ENCODE measurements at places on chromosomes 12 and 14. TPM values are rescaled to one million over a fixed set of nuclear protein-coding genes. Genes with fewer than 3 reads are reported as not detected.

DNA sequence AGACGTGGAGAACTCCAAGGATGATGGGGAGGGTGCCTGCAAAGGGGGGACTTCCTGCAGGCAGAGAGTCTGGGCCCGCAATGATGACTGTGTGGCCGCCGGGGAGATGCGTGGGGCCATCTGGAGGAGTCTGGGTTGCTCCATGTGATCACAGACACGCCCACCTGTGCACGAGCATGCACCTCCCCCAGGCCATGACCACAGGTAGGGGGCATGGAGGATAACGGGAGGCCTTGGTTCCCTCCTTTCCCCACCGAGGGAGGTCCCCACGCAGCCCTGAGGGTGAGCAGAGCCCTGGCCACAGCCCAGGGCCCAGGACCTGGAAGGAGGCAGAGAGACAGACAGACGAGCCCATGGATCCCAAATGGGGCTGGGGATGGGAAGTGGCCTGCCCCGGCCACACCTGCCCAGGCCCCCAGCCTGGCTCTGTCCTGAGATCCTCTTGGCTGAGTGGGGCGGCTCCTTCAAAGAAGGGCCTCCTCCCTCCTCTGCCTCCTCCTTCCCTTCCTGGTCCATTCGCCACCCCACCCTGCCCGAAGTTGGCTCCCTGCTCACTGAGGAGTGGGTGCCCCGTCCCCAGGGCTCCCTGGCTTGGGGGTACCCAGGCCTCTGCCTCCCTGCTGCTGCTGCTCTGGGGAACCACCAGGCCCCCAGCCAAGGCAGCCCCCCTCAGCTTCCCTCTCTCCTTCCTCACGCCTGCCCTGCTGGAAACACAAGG lies 138.2 kb downstream of the CALM1 start:
- no peak for DNase-seq

- no peak for DNase-seq
Observed at GRCh38 chr12:75823475-75823874, 208.1 kb downstream of the PHLDA1 start.

Gene ETV6
- 31.4 TPM for total RNA-seq

DNA sequence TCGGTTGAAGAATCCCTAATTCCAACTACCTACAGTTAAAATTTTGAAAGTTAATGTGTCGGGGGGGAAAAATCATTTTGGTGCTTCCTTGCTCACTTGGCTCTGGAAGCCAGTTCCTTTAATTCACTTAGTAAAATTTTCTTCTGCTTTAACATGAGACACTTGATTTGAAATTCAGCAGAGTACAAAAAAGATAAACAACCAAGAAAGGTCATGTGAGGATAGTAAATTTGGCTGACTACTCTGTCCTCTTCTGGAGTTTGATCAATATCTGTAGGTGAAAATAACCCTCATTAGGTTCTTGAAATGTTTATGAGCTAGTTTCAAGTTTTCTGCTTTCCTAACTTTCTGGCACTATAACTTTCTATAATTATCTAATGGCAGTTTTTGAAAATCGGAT lies 43.4 kb downstream of the KCNJ8 start:
- no peak for DNase-seq

DNA sequence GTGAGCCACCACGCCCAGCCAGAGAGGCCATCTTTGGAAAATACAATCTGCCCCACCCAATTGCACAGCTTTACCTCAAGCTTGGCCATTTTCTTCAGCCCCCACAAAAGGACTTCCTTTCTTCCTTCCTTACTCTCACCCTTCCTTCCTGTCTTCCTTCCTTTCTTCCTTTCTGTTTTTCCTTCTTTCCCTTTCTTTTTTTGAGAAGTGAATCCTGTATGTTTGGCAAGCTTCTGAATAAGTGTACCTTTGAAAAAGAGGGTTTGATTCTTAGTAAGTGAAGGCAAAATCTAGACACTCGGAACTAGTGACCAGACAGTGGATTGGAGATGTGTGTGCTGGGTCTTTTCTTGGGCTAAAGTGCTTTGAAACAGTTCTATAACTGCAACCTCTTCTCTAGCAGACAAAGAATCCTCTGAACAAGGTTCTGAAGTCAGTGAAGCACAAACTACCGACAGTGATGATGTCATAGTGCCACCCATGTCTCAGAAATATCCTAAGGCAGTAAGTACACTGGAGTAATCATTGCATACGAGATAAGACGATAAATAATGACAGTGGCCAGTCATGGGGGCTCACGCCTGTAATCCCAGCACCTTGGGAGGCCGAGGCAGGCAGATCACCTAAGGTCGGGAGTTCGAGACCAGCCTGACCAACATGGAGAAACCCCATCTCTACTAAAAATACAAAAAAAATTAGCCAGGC lies 49.5 kb downstream of the SUPT16H start:
- DNase-seq = no peak

DNA sequence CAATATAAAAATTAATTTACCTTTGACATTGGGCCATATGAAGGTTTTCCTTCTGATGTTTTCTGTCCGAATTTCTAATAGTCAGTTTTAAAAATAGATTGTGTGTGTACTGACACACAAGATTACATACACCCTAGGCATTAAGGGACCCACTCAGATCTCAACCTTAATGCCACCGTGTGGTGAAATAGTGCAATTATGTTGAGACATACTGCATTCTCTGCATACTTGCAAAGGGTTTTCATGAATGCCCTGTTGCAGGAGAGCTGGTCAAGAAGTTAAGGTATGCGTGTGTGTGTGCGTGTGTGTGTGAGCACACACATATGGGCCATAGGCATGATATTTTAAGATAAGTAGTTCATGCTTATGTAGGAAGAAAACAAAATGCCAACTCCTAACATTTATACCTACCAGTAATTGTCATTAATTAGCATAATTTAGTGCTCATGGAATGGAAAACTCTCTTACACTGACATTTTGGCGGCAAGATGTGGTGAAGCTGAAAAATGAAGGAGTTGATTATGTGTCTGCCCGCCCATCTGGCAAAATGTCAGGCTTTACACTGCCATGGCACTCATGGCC lies 58.8 kb downstream of the PIK3C2G start:
- DNase-seq = no peak

DNA sequence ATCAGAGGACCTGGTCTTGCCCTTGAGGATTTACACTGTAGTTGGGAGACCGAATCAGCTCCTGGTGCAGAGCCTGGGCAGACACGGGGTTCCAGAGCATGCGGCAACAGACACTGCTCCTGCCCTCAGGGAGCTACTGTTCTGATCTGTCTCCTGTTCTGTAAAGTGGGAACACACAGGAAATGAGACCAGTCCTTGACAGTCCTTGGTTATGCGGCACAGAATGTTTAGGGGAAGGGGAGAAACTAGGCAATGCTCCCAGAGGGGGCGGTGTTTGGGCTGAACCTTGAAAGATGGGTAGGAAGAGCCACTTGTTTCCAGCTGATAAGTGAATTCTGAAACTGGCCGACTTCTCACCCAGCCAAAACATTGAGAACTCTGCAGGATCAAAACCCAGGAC lies 132.4 kb downstream of the ZFP36L1 start:
- DNase-seq = no peak

DNA sequence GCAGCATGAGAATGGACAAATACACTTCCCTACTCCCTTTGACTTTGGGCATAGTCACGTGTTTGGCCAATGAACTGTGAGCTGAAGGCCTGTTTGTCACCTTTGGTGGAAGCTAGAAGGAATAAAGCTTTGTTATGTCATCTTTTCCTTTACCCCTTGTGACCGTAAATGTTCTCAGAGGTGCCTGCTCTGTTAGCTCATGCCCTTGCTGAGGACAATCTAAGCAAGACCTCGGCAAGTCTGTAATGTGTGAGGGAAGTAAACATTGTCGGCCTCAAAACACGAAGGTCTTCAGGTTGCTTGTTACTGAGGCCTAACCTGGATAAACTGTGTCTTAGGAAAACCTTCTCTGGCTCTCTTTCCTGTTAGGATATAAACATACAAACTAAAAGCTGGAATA lies 354.2 kb downstream of the TMEM132D start:
- no peak for DNase-seq
